ENCODE measurements at places on chromosomes 2 and 18. TPM values are rescaled to one million over a fixed set of nuclear protein-coding genes. Genes with fewer than 3 reads are reported as not detected.
A peak's percentile ranks its signal among the peaks of the same experiment; 100 is the strongest.

ASB18 gene
- total RNA-seq: not detected

DNA sequence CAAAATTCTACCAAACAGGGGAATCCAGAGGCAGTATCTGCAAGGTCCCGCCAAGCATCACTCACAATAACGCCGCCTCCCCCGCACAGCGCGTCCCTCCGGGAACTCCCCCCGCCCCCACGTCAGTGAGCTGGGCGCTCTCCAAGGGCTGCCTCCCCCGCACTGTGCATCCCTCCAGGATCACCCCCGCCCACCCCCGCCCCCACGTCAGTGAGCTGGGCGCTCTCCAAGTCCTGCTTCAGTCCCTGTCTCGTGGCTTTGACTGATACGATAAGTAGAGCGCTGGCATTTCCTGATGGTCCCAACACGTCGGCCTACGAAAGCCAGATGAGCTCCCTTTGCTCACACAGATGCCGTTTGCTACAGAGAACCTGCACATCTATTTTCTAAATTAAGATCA, 130.7 kb upstream of the TPO start:
- no peak for DNase-seq

DNA sequence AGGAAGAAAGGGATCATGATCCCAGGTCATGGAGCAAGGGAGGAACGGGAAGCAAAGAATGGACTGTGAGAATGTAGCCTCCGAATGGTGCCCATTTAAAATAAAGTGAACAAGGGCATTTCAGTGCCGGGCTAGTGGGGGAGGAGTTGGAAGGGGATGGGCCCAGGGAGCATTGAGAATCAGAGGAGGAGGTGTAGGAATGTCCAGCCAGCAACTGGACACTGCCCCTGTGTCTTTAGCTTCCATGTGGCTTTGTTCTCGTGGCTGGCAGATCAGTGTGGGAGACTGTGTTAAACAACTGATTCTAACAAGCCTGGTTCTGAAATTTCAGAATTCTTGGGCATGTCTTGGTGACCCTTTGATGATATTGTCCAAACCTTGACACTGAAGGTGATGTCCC, 1.4 kb upstream of the RNF103 start:
- DNase-seq: no peak

GRCh38 chr18:6505498-6505875, 90.8 kb upstream of the L3MBTL4 start:
- no peak for DNase-seq

GRCh38 chr2:71856773-71857525, 290.7 kb downstream of the CYP26B1 start:
- DNase-seq: peak; percentile 35

DNA sequence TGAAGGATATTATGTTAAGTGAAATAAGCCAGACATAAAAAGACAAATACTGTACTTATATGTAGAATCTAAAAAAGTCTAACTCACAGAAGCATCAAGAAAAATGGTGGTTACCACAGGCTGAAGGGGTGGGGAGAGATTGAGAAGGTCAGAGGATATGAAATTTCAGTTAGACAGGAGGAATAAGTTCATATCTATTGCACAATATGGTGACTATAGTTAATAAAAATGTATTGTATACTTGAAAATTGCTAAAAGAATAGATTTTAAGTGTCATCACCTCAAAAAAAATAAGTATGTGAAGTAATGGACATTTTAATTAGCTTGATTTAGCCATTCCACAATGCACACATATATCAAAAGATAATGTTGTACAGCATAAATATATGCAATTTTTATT, 19.8 kb downstream of the ACMSD start:
- DNase-seq: no peak

C18orf63 gene
- not detected for total RNA-seq

CCDC85A gene
- total RNA-seq: 2.2 TPM

CSRNP3 gene
- total RNA-seq: 0.13 TPM

LDLRAD4 gene
- 6.7 TPM for total RNA-seq

DNA sequence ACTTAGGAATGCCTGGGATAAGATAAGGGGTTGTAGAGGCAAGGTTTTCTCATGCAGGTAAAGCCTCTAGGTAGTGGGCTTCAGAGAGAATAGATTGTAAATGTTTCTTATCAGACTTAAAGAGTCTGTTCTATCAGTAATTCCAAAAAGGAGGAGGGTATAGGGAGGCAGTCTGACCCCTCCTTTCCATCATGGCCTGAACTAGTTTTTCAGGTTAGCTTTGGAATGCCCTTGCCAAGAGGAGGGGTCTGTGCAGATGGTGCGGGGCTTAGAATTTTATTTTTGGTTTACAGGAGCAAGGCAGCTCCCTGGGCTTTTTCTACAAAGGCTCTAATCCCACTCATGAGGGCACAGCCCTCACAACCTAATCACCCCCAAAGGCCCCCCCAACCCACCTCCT, 135.0 kb downstream of the B3GNT2 start:
- DNase-seq: no peak

Data from dermis microvascular lymphatic vessel endothelial cell (primary cell).